ENCODE measurements at places on chromosomes 11 and 22. TPM values are rescaled to one million over a fixed set of nuclear protein-coding genes. Genes with fewer than 3 reads are reported as not detected.

The INPP5J gene
- total RNA-seq, result 0.50 TPM

The PTPN5 gene
- total RNA-seq, result not detected

The SAA4 gene
- not detected for total RNA-seq

The LDHAL6A gene
- not detected for total RNA-seq

The ZNF215 gene
- 8.0 TPM for total RNA-seq

The VSTM5 gene
- total RNA-seq, result not detected

The OR8G1 gene
- not detected for total RNA-seq

The POU2AF3 gene
- not detected for total RNA-seq

The FOLR1 gene
- 13.5 TPM for total RNA-seq

The OR8J3 gene
- not detected for total RNA-seq

The MISFA gene
- total RNA-seq, result 4.8 TPM

The KDM4E gene
- total RNA-seq, result not detected

The SYT7 gene
- 4.7 TPM for total RNA-seq

The XKR3 gene
- not detected for total RNA-seq

The EWSR1 gene
- 164 TPM for total RNA-seq

The SUSD2 gene
- total RNA-seq, result 2.8 TPM

The NUP160 gene
- total RNA-seq, result 29.3 TPM
